ENCODE measurements at places on chromosomes 4 and X. TPM values are rescaled to one million over a fixed set of nuclear protein-coding genes. Genes with fewer than 3 reads are reported as not detected.
A peak's percentile ranks its signal among the peaks of the same experiment; 100 is the strongest.

The CYLC1 gene
- total RNA-seq: not detected

The MTM1 gene
- 16.3 TPM for total RNA-seq

The ETDA gene
- total RNA-seq: not detected

The TMA16 gene
- 24.0 TPM for total RNA-seq

The RASSF6 gene
- 35.3 TPM for total RNA-seq

The PABPC1L2B gene
- total RNA-seq: not detected

The POU3F4 gene
- total RNA-seq: not detected

The SYN1 gene
- total RNA-seq: 0.45 TPM

The TEC gene
- 0.33 TPM for total RNA-seq

The ZDHHC15 gene
- 0.33 TPM for total RNA-seq

The ARHGAP24 gene
- 7.3 TPM for total RNA-seq

The RRH gene
- not detected for total RNA-seq

The PRR32 gene
- not detected for total RNA-seq

The USP27X gene
- total RNA-seq: 2.5 TPM

The EPHA5 gene
- not detected for total RNA-seq

- no peak for DNase-seq
Measured at GRCh38 chrX:19862634-19863211, 24.7 kb downstream of the SH3KBP1 start.

- DNase-seq: no peak
Measured at GRCh38 chr4:126958482-126958881, 674.3 kb upstream of the INTU start.

DNA sequence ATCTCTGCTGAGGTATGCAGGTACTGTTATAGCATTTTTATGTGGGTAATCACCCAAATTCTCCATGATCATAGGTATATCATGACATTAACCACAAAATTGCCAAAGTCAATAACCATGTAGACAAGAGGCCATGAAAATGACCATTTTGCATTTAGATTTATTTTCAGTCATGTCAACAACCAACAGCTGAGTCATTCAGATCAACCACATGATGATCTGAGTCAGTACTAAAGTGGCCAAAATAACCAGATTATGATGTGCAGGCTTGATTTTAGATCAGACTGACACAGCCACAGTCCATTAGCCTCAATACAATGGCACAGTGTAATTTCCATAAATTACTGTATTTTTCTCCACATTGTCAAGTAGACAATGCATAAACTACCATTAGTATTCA, 240.5 kb downstream of the GRIA3 start:
- peak; percentile 62 for DNase-seq

GRCh38 chr4:10051517-10052135, 30.3 kb upstream of the SLC2A9 start:
- DNase-seq: no peak

- DNase-seq: no peak
Measured at GRCh38 chrX:67520671-67521070, 23.1 kb upstream of the AR start.

GRCh38 chr4:70979445-70980008, 13.9 kb upstream of the DCK start:
- DNase-seq: no peak

GRCh38 chr4:147336252-147336651, 144.6 kb upstream of the EDNRA start:
- peak; percentile 24 for DNase-seq

DNA sequence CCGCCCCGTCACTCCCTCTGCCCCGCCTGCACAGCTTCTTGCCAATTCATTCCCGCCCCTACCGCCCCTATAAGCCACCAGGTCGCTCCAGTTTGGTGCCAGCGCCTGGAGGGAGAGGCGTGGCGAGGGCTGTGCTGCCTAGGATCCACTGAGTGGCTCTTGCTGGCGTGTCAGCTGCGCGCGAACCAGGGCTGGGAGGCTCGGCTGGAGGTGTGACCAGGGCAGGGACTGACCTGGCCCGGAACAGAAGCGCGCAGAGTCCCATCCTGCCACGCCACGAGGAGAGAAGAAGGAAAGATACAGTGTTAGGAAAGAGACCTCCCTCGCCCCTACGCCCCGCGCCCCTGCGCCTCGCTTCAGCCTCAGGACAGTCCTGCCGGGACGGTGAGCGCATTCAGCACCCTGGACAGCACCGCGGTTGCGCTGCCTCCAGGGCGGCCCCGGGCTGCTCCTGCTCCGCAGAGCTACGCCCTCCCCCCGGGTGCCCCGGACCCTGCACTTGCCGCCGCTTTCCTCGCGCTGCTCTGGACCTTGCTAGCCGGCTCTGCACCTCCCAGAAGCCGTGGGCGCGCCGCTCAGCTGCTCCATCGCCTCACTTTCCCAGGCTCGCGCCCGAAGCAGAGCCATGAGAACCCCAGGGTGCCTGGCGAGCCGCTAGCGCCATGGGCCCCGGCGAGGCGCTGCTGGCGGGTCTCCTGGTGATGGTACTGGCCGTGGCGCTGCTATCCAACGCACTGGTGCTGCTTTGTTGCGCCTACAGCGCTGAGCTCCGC, at the start of gene GPR78:
Gene GPR78, plus strand, starts transcription at position 72 of the 773 bp plus-strand sequence. Its CDS starts 591 bp downstream, at position 663.
- peak; percentile 29 for DNase-seq

GRCh38 chrX:7019555-7019954, 128.0 kb upstream of the STS start:
- DNase-seq: no peak

DNA sequence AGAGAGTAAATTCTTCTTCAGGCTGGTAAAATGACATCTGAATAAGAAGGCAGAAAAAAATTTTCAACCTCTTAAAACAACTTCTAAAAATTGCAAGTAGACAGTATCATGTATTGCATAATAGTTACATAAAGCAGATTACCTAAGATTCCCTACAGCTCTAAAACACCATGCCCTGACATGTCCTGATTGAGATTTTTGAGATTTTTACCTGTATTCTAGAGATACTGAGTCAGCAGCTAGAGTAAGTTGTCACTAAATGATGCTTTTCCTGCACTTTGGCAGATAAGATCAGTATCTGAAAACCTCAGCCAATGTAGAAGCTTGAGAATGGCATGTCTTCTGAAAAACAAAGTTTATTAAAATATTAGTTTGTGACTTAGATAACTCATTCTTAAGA, 713.6 kb downstream of the CCSER1 start:
- DNase-seq: peak; percentile 78

- DNase-seq: peak; percentile 100
Measured at GRCh38 chr4:74659576-74660411, 134.5 kb downstream of the BTC start.

- DNase-seq: peak; percentile 86
Measured at GRCh38 chrX:39953879-39954278, 143.9 kb downstream of the BCOR start.

DNA sequence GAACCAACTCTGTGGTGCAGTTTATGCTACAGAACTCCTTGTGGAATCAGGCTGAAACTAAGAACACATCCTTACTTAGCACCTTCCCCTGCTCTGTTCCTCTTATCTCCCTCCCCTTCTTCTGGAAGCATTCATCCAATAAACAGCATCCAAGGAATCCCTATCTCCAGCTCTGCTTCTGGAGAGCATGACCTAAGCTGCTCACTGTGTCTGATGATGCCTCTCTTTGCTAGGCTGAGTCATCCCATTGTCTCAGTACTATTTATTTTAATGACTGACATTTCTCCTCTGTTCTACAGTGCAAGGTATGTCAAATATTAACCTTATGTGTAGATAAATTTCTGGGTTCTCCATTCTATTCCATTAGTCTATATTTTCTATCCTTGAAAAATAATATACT, 71.2 kb downstream of the BEND2 start:
- no peak for DNase-seq

DNA sequence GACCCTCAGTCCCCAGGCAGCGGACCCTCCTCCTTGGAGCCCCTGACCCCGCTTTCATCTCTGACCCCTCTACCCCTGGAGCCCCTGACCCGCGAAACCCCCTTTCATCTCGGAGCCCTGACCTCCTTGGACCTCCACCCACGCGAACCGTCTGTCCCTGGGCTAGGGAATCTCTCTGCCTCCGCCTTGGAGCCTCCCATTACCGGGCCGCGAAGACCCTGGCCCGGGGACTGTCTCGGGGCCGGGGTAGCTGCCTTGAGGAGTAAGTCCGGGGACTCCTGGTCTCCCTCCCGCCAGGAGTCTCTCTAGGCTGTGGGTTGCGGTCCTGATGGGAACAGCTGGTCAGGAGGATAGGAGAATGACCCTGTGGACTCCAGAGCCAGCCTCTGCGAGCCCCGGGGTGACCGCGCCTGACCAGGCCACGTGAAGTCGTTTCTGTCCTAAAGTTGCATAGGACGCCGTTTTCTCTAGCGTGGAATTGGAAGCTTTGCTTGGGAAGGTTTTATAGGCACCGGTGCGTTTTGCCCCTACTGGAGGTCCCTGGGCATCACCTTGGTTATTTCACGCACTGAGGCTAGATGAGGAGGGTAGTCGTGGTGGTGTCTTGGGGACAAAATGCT, 824 bp downstream of the TBC1D14 start:
- no peak for DNase-seq

DNA sequence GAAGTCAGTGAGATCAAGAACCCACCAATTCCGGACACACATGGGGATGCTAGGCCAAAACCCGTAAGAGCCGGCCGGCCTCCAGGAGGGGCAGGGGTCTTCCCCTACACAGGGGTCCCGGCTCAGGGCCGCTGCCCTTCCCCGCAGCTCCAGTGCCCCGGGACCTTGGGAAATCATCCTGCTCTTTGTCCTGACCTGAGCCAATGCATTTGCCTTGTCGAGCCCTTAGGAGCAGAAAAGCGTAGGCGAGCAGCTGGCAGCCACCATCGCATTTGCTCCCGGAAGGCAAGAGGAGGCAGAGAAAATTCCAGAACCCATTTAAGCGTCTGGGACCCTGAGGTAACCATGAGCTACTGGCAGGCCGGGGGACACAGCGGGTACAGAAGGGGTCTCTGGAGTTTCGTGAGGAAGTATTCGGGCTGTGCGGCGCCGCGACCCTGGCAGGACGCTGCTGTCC, 7.4 kb upstream of the TNIP2 start:
- DNase-seq: no peak

DNA sequence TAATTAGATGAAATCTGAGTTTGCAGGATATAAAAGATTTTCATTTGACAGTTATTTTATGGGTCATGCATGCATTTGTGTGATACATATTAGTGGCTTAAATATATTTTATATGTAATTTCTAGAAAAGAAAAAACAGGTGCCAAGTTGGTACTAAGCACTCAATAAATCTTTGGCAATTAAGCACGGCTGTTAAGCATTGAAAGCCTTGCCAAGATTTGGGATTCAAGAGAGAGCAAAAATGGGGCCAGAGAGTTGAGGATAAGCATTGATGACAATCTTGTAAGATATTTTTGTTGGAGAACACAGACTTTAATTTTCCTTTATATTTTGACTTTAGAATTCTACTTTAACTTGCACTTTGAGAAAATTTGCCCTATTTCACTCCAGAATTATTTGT, 249.8 kb upstream of the MAD2L1 start:
- no peak for DNase-seq

DNA sequence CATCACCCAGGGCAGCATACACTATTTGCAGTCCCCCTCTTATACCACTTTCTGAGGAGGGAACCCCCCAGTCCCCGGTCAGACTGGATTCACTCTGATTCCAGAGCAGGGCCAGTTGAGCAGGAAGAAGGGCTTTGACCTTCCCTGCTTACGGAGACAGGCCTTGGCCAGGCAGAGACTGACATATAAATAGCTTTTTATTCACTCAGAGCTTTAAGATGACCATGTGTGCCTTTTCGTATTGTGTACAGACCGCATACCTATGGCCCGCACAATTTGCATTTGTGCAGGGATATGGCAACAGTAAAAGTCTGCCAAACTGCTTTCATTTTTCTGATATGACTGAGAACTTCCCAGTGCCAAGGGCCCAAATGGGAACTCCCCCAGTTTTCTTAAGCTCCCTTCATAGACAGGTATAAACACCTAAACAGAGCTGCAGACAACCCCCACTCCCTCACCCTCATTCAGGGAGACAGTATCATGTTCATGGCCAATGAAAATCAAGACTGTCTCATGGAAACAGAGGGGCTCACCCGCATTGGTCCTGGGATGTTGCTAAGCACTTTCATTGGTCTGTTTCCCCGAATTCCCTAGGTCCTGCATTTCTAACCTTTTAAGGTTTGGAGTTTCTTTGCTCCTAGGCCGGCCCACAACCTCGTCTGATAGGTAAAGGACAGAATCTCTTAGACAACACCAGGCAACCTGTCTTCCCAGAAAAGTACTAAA, 86.0 kb downstream of the RTL5 start:
- peak; percentile 62 for DNase-seq

GRCh38 chr4:106707776-106708463, 328.2 kb downstream of the DKK2 start:
- DNase-seq: peak; percentile 42

DNA sequence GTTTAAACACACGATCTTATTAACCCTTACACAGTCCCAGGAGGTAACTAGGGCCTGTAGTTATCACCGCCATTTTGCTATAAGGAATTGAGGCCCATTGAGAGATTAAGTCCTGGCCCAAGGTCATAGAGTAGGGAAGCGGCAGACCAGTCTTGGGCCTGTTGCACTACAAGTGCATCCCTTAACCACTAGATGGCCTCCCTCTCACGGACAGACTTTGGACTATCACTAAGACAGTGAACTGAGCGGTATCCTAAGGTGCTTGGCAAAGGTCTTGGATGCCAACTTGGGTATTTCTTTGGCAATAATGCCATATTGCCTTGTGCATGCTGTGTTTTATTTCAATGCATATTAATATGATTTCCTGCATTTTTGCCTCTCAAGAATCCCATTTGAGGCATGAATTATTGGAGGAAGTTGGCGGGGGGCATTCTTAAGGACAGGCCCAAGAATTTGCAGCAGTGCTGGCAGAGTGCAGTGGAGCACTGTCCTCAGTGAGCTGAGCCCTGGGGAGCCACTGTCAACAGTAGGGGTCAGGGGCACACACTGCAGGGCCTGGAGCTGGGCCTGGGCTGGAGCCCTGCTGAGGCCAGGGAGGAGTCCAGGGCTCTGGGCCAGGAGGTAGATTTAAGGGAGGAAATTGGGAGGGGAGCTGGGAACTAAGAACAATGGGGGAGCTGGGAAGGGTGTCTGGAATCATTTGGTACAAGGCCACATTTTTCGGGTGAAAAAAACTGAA, 147.4 kb downstream of the SMIM20 start:
- DNase-seq: peak; percentile 32

- peak; percentile 74 for DNase-seq
Measured at GRCh38 chrX:134971926-134972325, 18.9 kb upstream of the SMIM10 start.

- no peak for DNase-seq
Measured at GRCh38 chr4:189060104-189060503, 880.6 kb upstream of the FRG1 start.

- no peak for DNase-seq
Measured at GRCh38 chr4:24639714-24640113, 55.4 kb upstream of the DHX15 start.

GRCh38 chrX:69506617-69507499, 2.7 kb downstream of the NALF2 start:
- DNase-seq: no peak

DNA sequence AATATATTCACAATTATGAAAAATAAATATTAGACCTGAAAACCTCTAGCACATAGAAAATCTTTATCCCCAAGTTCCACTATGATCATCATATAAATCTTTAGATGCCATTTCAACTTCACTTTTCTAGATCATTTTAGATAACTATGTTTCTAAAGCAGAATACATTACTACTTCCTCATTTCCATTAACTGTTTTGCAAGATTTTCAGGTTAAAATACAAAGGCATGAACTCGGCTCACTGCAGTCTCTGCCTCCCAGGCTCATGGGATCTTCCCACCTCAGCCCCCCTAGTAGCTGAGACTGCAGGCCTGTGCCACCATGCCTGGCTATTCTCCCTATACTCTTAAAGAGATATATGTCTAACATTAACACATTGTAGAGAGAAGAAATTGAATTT, 1365.9 kb upstream of the AGA start:
- DNase-seq: no peak

GRCh38 chr4:10207116-10207515, 90.5 kb upstream of the WDR1 start:
- DNase-seq: no peak
